GM19239 (cell line): ENCODE measurements at places on chromosomes 4 and X.

GRCh38 chr4:8071766-8072165 lies 86.8 kb downstream of the ABLIM2 start:
- DNase-seq = no peak

- no peak for DNase-seq
Observed at GRCh38 chr4:66885501-66886165, 659.7 kb downstream of the CENPC start.

DNA sequence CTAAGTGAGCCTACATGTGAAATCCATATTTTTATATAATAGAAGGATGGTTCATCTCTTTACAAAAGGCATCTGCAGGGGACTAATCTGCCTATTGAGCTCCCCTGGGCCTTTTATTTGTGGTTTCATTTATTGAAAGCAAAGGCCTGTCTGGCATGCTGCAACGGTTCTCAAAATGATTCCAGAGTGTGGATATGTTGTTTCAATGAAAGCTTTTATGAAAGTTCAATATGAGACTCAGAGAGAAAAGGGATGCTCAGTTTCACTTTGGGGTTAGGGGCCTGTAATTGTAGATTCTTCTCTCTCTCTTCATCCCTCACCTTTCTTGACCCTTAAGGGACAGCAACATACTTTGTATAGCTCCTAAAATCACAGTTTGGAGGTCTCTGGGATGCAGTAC lies 204.2 kb upstream of the CASK start:
- no peak for DNase-seq

DNA sequence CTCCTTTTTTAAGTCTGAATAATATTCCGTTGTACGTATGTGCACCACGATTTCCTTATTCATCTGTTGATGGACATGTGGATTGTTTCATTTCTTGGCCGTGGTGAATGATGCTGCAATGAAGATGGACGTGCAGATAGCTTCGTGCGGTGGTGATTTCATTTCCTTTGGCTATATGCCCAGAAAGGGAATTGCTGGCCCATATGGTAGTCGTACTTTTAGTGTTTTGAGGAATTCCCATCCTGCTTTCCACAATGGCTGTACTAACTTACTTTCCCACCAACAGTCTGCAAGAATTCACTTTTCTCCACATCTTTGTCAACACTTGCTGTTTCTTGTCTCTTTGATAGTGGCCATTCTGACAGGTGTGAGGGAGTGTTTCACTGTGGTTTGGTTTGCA lies 12.8 kb downstream of the ZFP42 start:
- DNase-seq = no peak

- DNase-seq = no peak
Observed at GRCh38 chrX:2495595-2495994, 5.2 kb downstream of the DHRSX start.

GRCh38 chrX:43140582-43140981 lies 362.6 kb upstream of the PPP1R2C start:
- no peak for DNase-seq

DNA sequence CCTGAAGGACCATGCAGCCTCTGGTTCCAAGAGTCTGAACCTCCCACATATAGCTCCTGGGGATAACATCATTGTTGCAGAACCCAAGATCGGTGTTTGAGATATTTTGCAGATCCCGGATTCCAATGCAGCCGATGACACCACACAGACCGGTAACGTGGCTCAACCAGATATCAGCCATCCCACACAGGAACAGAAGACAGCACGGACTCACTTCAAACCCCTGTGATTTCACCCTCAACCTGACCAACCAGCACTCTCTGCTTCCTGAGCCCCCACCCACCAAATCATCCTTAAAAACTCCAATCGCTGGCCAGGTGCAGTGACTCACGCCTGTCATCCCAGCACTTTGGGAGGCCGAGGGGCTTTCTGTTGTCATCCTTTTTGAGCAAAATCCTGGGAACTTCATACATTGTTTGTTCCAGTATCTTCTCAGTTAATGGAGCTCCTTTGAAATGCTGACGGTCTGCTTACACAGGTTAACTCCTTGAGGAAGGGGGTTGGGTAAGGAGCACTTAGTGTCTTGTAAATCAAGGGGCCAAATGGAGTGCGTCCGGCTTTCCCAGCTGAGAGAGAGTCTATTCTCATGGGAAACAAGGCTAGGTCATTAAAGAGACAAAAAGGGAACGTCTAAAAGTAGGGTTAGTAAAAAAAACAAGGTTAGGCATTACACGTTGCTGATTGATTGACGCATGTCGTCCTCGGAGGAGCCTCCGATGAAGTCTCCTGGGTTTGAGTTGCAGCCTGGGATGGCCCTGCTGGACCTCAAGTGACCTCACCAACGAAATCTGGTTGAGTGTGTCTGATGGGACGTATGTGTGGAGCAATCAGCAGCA lies 230.4 kb downstream of the CRLF2 start:
- DNase-seq = no peak
